Activated CD4-positive, alpha-beta T cell treated with anti-CD3 and anti-CD28 coated beads for 24 hours (primary cell): ENCODE measurements at places on chromosomes 2 and 18.

GRCh38 chr2:8653485-8653884, 28.4 kb upstream of the ID2 start:
- DNase-seq = no peak

- no peak for DNase-seq
Observed at GRCh38 chr2:239704737-239705136, 303.9 kb upstream of the HDAC4 start.

DNA sequence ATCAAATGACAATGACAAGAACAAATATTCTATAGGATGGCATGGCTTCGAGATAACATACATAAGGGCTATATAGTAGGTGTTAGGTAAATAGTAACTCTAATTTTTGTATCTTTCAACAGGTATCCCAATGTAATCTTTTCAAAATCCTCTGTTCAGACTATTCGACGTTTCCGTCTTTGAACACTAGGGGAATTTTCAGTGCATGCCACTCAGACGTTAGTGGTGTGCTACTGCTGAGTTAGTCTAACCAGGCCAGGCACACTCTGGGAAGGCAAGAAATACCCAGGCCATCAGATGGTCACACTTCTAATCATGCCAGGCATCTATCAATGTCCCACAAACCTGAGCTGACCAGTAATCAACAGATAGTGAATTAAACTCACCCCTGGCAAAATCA, 14.6 kb upstream of the CREG2 start:
- DNase-seq = no peak

DNA sequence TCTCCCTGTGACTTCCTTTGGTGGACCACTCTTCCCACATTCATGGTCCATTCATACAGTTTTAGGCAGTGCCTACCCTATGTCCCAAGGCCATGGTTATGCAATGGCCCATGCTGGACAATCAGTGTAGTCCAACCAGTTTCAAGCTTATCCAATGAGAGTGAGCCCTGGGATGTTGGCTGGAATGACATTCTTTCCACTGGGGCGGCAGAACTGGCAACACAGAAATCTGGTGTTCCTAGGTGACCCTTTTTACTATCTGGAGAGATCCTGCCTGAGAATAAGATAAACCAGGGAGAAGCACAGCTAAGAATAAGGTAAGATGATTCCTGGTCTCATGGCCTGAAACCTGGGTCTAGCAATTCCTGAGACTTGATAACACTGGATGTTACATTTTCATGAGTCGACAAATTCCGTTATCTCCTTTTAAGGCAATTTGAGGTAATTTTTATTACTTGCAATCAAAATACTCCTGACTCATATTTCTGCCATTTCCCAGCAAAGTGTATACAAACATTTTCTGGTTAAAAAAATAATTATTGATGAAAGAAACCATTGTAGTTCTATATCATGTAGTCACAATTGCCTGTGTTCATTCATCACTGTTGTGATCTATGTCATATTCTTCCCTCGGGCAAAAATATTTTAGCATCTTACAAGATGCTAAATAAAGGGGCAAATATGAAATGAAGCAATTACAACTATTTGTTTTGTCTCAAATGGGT, 271.5 kb upstream of the LYPD1 start:
- no peak for DNase-seq

GRCh38 chr2:112540906-112541305, 1.4 kb upstream of the POLR1B start:
- no peak for DNase-seq

- no peak for DNase-seq
Observed at GRCh38 chr2:167381349-167381748, 493.1 kb downstream of the XIRP2 start.

- DNase-seq = no peak
Observed at GRCh38 chr2:233816334-233816733, 38.0 kb downstream of the HJURP start.

DNA sequence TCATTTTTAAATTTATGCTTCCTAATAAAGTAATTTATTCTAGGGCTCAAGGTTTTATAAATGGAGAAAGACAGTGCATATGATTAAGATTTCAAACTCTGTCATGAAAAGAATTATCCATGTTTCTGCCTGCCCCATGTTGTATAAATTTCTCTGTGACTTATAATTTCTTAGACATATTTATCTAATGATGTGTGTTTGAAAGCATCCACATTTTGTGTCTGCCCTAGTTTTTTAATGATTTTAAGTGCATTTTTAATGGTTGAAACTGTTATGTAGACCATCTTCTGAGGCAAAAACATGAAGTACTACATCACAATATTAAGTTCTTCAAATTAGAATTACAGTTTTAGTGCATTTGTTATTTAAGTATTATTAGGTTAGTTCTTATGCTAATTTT, 71.2 kb downstream of the PTPRM start:
- DNase-seq = no peak

- DNase-seq = no peak
Observed at GRCh38 chr2:195741191-195741590, 84.2 kb downstream of the SLC39A10 start.

- no peak for DNase-seq
Observed at GRCh38 chr2:172207911-172208310, 105.2 kb upstream of the DLX2 start.

DNA sequence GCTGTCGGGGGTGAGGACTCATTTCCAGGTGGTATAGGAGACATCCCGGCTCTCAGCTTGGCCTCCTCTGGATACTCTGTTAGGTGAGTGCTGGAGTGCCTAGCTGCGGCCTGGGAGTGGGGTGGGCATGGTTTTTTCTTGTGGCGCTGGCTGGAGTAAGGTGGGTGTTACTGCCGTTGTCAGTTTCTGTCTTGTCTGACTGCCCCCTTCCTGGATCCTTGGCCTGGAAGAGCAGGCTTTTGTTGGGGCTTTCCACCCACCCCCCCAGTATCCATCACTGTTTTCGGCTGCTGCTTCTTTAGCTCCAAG, 69.2 kb downstream of the DGKD start:
- no peak for DNase-seq

DNA sequence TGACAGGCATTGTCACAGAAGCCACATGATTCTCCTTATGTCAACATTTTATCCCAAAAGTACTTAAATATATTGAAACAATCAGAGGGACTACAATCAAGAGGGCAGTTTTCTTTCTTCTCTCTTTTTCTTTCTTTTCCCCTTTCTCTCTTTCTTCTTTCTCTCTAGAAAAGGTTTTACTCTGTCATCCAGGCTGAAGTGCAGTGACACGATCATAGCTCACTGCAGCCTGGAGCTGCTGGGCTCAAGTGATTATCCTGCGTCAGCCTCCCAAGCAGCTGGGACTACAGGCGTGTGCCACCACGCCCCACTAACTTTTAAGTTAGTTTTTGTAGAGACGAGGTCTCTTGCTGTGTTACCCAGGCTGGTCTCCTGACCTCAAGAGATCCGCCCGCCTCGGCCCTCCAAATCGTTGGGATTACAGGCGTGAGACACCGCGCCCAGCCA, 1.0 kb upstream of the PRKD3 start:
- no peak for DNase-seq

DNA sequence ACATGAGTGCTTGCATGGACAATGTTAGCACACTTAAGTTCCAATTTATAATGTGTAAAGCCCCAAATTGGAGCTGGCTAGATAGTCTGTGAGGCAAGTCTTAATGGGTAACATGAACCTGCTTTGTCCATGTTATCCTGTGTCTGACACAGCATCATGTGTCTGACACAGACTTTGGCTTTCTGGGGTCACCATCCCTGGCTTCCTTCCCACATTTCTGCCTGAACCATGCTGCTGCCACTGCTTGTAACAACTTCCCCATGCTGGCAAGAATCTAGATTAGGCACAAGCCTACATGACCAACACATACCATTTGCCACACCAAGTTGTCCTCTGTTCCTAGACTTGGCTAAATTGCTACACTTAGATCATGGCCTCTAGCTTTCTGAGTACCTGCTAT, 49.8 kb upstream of the ZBTB7C start:
- no peak for DNase-seq

DNA sequence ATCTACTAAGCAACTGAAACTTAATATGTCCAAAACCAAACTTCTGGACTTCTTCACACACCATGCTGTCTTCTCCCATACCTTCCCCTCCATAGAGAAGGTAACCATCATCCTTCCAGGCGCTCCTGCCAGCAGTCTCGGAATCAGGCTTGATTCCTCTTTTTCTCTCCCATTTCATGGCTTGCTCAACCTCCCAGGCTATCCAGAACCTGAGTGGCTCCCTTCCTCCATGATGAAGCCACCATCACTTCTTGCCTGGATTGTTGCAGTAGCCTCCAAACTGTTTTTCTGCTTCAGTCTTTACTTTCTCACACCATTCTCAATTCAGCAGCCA, 40.1 kb upstream of the NDUFV2 start:
- no peak for DNase-seq

GRCh38 chr2:147925886-147926285, 81.1 kb downstream of the ACVR2A start:
- DNase-seq = no peak

GRCh38 chr18:79221136-79221535, 151.9 kb downstream of the ATP9B start:
- no peak for DNase-seq

DNA sequence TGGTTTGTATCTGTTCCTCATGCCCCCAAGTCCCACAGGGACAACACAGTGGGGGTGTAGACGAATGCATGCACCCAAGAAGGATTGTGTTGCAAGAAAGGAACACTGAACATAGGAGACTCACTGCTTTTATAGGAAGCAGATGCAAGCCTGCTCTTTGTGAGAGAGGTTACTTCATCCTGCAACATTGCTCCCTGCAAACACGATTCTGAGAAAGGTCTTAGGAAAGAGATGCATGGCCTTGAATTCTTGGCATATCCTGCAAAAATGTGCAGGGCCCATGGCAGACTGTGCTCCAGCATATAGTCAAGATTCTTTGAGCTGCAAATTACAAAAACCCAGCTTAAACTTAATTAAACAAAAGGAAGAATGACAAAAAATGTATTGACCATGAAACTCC, 312.2 kb upstream of the MGAT5 start:
- no peak for DNase-seq

- DNase-seq = no peak
Observed at GRCh38 chr2:174180726-174181236, 67.6 kb downstream of the OLA1 start.

DNA sequence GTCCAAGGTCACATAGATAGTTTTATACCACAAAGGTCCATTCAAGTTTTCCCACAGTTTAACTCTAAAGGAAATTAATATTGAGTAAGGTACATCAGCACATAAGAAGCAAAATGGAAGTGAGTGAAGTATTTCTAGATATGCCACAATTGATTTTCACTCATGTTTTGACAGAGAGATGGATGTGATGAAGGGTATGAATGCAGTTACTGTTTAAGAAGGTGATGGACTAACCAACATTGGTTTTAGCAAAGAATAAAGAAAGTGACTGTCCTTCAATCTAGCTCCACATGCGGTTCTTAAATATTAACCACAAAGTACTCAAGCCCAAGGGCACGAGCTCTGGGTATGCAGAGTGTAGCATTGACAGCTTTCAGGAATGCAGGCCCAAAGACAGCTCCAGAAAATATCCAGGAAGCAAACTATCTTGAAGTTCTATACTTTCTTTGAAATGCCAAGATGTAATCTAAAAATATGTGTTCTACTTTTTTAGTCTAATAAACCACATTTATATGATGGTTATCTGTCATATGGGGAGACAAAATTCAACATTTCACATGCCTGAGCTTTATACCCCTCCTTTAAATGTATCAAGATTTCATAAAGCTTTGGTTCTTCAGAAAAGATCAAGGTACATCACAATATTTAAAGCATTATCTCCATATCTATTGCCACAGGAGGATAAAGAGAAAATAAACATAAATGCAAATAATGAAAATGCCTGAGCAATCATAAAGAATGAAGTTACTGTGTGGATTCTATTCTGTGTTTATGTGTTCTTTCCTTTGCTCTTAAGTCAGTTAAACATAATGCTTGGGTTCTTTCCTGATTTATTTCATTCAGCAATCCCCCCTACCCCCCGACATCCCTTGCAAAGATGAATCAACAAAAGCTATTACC, 6.7 kb upstream of the SCN1A start:
- no peak for DNase-seq

DNA sequence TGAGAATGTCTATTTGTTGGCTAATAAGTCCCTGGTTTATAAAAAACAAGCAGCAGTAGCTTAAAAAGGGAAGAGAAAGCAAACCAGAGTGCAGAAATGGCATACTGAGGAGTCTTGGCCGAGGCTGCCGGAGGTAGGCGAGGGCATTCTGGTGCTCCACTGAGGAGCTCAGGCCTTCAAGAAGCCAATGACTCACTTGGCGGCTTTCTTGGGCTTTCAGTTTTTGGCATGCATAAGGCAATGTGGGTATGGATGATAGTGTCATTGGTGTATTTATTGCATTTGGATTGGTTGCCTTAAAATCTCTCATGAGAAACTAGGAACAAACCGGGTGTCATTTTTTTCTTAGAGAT, 119.6 kb upstream of the ARL5A start:
- no peak for DNase-seq

GRCh38 chr2:47917276-47917961, 11.1 kb upstream of the FBXO11 start:
- no peak for DNase-seq

GRCh38 chr2:226423498-226423960, 376.1 kb downstream of the IRS1 start:
- peak; percentile 19 for DNase-seq

DNA sequence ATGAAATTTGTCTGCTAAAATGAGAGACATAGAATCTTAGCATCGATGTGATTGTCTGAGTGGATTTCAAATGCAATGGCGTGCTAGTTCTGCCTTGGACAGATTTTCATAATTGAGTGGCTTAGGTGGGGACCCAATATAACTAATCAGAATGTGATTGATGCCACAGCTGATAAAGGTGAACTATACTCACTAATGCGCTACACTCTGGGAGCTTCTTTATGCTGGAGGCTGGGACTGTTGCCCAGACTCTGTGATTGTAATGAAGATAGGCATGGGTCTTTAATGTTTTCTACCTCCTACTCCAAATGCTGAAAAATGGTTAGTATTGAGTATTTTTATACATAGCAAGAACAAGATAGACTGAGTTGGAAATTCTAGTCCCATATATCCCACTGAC, 339.5 kb upstream of the SLC39A10 start:
- DNase-seq = no peak

DNA sequence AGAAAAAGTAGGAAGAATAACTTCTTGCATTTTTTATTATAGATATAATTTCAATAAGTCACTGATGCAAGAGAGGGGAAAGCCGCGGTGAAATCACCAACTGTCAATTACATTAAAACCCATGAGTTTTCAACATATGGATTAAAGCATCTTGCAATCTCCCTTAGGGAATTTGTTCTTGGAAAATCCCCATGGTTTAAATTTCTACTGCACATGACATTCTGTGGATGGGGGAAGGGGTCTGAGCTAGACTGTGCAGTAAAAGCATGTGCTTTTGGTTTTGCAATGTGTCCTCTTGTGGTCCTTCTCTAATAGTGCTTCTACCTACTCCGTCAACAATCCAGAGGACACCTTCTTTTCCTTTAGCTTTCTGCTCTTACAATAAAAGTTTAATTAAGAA, 894.0 kb downstream of the DCDC2C start:
- no peak for DNase-seq

- DNase-seq = no peak
Observed at GRCh38 chr18:58491773-58492752, 136.8 kb downstream of the ALPK2 start.

- DNase-seq = no peak
Observed at GRCh38 chr2:155662224-155662623, 670.3 kb downstream of the NR4A2 start.
